Activated CD4-positive, CD25-positive, alpha-beta regulatory T cell (primary cell): ENCODE measurements at places on chromosomes 2 and 18.

- no peak for DNase-seq
Observed at GRCh38 chr2:110783196-110783873, 51.0 kb downstream of the ACOXL start.

DNA sequence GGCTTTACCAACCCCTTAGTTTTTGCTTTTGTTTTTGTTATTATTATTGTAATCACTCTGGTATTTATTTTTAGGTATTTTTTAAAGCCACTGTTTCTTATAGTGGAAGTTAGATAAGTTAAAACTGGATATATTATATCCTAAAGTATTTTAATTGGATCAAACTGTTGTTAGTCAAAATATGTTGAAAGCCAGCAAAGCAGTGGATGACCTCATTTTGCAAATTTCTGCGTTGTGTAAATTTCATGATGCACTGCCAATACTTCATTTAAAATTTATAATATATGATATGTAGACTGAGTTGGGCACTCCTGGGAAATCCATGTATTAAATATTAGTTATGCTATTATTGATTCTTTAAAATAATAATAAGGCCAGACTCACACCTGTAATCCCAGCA lies 661.7 kb upstream of the NRXN1 start:
- DNase-seq: no peak

- no peak for DNase-seq
Observed at GRCh38 chr2:35852-36251, 10.5 kb downstream of the FAM110C start.

GRCh38 chr2:241015439-241015838 lies 17.0 kb downstream of the SNED1 start:
- DNase-seq: no peak

- DNase-seq: no peak
Observed at GRCh38 chr2:121346859-121347258, 61.9 kb upstream of the TFCP2L1 start.

- DNase-seq: no peak
Observed at GRCh38 chr2:54228945-54229344, 27.1 kb downstream of the TSPYL6 start.

DNA sequence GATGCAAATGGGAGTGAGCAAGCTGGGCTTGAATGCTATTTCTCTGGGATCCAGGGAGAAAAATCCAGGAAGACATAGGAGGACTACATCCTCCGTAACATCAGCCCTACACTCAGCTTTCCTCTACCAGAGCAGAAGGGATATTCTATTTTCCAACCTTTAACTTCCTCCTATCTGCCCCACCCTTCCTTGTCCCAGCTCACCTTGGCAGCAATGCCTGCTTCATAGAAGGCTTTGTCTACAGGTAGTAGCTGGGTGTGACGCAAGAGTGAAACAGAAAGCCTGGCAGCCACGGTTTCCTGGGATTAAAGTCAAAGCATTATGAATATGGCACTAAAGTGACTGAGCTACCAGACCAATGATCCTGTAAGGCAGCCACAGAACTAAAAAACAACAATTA lies 3.9 kb downstream of the KRTCAP3 start:
- no peak for DNase-seq

DNA sequence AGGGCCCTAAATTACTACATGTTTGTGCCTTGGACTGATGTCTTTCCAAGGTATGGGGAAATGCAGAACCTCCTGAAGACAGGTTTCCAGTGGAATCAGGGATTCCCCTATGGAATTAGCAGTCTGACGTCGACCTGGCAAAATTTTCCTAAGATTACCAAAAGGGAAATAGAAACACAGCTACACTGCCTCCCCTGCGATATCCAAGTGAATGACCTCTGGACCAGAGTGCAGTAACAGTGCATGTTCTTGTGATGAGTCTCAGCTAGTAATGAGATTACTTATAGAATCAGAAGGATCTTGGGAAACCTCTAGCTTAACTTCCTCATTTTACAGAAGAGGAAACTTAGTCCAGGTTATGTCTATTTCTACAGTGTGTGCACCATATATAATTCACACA lies 21.3 kb upstream of the CHST9 start:
- DNase-seq: no peak

DNA sequence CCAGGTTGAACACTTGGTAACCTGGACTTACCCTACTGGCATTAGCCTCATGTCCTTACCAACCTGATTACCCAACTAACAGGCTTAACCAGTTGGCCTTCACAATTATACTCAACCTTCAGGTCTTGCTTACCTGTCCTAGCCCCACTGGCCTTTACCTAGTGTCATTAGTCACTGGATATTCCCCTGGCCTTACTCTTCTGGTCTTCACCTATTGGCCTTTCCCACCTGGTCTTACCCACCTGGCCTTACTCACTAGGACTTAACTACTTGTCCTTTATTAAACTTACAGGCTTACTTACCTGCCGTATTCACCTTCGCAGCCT lies 131.1 kb upstream of the ZSWIM2 start:
- no peak for DNase-seq

GRCh38 chr18:73414598-73414997 lies 546.8 kb upstream of the NETO1 start:
- no peak for DNase-seq

DNA sequence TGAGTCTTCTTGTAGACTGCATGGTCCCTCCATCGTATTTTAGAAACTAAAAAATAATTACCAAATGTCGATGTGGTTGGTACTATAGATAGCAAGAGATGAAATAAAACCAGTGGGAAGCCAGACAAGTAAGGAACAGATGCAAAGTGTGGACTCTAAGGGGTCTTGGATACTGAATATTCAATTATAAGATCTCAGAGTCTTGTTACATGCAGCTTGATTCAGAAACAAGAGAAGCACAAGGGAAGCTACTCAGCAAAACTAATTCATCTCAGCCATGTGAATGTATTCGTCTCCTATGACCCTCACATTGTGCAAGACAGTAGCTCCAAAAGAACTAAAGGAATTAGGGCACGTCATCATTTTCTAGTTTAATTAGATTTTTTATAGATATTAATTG lies 80.9 kb downstream of the CDH20 start:
- no peak for DNase-seq

- DNase-seq: no peak
Observed at GRCh38 chr2:1495676-1496358, 82.6 kb downstream of the TPO start.

DNA sequence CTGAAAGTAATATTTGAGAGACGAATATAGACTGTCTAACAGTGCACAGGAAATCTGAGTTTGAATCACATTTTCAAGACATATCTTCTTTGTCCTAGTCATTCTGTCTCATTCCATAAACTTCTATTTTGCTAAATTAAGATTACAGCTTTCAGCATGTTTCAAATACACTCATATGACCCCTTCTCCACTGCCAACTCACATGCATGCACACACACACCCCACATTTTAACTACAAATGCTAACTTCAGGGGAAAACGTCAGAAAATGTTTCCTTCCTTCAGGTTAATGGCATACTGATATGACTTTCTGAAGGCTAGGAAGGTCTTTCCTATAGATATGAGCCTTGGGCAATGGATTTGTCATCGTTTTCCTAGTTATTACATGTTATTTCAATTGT lies 373.7 kb downstream of the RBM43 start:
- no peak for DNase-seq

GRCh38 chr2:25123682-25124081 lies 44.7 kb downstream of the POMC start:
- no peak for DNase-seq

DNA sequence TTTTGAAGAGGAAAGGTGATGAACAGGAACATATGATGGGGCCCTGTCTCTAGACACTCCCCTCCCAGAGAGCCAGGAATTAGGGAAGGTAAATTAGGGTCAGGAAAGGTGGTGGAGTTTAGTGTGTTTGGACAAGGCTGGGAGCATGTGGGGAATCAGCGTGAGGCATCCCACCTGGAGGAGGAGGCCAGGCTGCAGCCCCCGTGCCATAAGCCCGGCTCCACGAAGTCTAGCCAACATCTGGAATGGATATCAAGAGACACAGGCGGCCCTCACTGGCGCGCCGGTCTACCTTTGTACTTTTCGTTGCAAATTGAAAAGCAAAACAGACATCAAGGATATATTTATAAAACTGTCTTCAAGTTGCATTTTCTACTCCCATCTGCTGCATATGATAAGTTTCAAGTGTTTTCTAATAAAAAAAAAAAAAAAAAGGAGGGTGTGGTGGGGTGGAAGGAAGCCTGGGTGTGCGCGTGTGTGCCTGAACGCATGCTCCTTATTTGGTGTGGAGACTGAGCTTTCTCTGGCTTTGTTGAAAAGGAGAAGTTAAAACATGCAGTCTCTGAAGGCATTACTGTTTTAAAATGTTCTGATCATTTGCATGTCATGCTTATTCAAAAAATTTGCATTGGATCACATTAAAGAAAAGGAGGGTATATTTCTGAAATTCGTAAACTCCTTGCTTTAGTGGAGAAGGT lies 546.7 kb upstream of the ID2 start:
- no peak for DNase-seq

DNA sequence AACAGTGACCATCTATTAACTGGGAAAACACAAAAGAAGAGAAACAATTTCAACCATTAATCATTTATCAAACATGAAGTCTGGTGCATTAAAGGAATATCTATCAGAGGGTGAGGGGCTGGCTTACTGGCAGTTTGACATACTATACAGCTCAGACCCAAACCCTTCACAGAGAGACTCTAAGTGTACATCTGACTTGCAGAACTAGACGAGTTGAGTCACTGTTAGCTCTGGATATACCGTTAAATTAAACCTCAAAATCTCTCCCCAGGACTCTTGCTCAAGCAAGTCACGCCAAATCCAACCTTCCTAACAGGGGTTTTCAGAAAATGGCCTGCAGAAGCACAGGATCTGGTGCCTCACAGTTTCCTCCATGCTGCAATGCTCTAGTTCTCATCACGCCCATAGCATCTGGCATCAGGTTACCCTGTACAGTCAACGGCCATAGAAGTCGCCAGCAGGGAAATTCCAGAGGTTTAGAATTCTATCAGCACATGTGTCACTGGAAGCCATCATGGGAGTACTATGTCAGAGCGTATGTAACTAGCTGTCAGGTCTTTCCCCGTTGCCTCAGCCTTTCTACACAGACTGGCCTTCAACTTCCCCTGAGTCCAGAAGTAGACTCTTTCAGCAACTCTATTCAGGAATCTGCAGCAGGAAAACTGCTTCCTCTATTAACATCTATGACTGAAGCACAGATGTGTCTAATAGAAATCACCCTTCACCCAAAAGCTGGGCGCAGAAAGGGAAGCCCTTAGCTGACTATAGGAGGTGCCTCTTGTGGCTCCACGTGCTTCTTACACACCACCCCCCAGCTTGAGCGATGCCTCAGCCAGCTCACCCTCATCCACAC lies 9.3 kb downstream of the TGOLN2 start:
- no peak for DNase-seq

- DNase-seq: no peak
Observed at GRCh38 chr2:232530626-232531260, 4.8 kb downstream of the CHRND start.

DNA sequence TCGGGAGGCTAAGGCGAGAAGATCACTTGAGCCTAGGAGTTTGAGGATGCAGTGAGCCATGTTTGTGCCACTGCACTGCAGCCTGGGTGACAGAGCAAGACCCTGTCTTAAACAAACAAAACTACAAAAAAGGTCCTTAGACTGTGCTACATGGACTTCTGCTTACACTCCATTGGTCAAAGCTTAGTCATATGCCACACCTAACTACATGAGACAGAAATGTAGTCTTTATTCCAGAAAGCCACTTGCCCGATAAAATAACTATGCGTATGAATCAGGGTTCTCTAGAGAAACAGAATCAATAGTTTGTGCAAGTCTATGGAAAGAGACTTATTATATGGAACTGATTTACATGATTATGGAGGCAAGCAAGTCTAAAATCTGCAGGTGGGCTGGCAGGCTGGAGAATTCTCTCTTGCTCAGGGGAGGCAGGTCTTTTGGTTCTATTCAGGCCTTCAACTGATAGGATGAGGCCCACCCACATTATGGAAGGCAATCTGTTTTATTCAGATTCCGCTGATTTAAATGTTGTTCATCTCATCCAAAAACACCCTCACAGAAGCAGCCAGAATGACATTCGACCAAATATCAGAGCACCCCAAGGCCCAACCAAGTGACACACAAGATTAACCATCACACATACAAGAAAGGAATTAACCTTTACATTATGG lies 114.4 kb upstream of the SIX2 start:
- no peak for DNase-seq

- no peak for DNase-seq
Observed at GRCh38 chr18:77090546-77091174, 41.9 kb downstream of the MBP start.

GRCh38 chr2:171792886-171793580 lies 101.0 kb downstream of the SLC25A12 start:
- no peak for DNase-seq

DNA sequence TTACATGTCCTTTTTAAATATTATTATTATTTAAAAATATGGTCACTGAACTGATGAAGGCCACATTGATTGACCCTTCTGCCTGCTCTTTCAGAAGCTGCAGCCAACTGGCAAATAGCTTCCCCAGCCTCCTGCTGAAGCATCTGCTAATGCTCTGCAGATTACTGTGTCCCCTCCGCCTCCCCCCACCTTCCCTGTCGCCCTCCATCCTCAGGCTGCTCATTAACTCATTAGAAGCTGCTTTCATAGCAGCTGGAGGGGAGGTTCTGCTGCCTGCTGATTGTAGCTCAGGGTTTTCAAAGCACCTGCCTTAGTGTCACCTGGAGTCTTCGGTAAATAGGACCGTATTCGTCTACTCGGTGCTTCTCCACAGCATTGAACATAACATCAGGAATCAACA lies 24.8 kb upstream of the LMAN1 start:
- no peak for DNase-seq

DNA sequence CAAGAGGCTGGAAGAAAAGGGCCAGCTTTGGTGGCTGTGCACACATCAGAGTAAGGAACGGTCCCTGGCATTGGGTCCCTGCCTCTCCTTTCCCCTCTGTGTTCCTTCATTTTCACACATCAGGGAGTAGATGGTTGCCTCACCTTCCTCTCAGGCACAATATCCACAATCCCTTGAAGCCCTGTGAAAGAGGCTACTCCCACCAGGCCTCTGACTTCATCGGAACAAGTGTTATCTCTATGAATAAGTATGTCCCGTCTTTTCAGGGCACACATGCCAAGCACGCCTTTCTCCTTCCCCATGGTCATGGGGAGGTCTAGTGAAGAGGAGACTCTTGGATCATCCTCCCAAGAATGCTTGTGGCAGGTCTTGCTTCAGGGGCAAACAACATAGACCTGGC lies 61.2 kb upstream of the LMAN1 start:
- no peak for DNase-seq

DNA sequence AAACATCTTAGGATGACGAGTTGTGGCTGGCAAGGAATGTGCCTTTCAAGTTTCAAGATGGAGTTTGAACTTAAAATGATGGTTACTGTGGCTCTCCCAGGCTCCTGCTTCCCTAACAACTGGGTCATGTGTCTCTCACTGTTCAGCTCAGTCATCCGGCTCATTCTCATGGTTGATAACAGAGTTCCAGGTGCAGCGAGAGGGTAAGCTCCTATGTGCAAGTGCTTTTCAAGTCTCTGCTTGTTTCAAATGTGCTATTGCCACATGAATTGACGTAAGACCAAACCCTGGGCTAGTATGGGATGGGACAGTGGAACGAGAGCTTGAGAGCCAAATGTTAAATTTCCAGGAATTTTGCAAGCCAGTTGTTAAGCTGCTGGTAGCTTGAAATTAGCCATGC lies 19.5 kb upstream of the PUM2 start:
- no peak for DNase-seq
